Inflammatory macrophage treated with lipopolysaccharide for 4 hours (primary cell): ENCODE measurements at places on chromosomes 16 and 17.
A peak's percentile ranks its signal among the peaks of the same experiment; 100 is the strongest.

- no peak for DNase-seq
These were observed 31.4 kb downstream of the ANKFN1 start for GRCh38 chr17:56184650-56185049.

DNA sequence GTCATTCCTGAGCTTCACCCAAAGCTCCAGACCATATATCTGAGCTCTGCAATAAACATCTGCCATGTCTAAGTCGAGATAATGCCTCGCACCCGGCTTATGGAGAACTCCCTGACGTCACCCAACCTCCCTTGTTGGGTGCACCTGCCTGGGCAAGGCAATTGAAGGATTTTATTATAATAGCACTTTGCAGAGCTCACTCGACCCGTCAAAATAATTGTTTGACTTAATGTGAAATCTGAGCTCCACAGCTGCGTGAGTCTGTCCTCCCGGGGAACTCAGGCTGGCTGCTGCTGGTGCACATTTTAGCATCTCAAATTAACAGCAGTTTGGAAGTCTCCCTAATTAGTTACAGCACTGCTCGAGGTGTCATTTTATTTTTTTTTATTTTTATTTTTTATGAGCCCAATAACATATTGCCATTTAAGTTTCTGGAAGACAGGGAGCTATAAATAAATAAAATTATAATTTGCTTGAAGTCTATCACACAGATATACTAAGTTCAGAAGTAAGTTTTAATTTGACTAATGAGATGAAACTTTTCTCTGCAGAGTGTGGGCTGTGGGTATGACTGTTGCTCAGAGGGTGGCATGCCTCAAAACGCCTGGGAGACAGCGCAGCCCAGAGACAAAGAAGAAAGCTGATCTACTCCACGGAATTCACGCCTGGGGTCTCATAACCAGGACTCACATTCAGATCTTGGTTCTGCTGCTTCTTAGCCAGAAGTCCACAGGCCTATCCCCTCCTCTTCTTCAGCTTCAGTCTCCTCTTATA is 401.4 kb upstream of the C16orf82 start:
- DNase-seq, result no peak

DNA sequence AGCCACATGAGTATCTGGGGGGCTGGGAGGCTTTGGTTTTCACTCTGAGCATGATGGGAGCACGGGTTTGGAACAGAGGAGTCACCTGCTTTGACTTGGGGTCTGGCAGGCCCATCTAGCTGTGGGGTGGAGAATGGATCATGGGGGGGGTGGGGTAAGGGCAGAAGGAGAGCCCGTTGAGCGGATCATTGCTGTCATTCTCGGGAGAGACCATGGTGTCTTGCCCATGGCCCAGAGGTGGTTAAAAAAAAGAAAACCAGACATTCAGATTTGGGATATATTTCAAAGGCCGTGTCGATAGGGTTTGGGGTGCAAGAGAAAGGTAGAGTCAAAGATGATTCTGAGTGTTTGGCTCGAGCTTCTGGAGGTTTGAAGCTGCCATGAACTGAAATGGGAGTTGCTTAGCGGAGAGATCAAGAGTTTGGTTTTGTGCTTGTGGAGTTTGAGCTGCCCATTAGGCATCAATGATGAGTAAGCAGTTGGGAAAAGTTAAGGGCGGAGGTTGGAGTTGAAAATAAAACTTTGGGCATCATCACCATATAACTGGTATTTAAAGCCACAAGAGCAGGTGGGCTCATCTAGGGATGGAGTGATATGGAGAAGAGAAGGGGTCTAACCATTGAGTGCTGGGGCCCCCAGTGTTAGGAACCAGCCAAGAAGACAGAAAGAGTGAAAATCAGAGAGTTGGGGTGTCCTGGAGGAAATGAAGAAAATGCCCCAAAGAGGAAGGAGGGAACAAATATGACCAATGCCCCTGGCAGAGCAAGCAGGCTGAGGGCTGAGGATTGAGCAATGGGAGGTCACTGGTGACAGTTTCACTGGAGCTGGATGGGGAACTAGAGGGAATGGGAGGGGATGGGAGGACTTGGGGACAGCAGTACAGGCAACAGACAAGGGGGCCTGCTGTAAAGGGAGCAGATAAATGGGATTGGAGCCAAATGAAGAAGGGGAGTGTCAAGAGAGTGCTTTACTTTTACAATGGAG is 1.9 kb downstream of the NOD2 start:
- peak; percentile 97 for DNase-seq

GRCh38 chr17:74442670-74443515 is 11.0 kb downstream of the GPRC5C start:
- peak; percentile 51 for DNase-seq

DNA sequence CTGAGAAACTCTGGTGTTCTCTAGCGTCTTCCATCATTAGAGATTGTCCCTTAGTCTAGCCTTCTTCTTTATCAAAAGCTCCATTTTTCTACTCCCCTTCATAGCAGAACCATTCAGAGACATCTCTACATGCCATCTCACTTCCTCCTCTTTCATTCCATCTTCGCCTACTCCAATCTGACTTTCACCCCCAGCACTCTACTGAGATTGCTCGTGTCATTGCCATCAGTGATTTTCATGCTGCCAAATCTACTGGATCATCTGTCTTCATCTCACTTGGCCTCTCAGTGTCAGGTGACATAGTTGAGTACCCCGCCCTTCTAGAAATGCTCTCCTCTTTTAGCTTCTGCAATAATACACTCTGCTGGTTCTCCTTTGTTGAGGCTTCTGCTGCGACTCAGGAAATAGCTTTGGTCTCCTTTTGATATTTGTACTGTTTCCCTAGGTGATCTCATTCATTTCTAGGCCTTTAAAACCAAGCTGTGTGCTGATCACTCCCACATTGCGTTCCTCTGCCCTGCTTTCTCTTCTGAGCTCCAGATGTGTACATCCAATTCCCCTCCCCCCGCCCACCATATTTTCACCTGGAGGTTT is 119.1 kb downstream of the FTO start:
- no peak for DNase-seq

GRCh38 chr17:17493249-17493985 is 2.8 kb downstream of the RASD1 start:
- no peak for DNase-seq

- no peak for DNase-seq
These were observed 17.1 kb upstream of the MARCHF10 start for GRCh38 chr17:62825182-62825581.

DNA sequence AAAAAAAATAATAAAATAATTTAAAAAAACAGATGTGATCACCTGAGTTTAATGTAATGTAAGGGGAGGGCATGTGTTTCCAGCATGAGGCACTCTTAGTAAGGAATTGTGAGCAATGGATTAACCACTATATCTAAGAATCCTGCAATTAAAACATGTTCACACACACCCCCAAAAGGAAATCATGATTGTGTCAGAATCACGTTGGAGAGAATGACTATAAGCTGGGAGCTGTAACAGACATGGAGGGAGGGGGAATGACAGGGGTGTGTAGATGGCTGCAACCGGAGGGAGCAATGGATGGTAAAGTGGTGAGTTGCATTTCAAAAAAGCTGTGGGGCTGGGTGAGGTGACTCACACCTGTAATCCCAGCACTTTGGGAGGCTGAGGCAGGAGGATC is 13.6 kb upstream of the CCL22 start:
- peak; percentile 48 for DNase-seq

- DNase-seq, result peak; percentile 52
These were observed 127.5 kb downstream of the SOCS1 start for GRCh38 chr16:11128211-11129141.
